ENCODE measurements at places on chromosomes 2 and 18. TPM values are rescaled to one million over a fixed set of nuclear protein-coding genes. Genes with fewer than 3 reads are reported as not detected.
A peak's percentile ranks its signal among the peaks of the same experiment; 100 is the strongest.

DNA sequence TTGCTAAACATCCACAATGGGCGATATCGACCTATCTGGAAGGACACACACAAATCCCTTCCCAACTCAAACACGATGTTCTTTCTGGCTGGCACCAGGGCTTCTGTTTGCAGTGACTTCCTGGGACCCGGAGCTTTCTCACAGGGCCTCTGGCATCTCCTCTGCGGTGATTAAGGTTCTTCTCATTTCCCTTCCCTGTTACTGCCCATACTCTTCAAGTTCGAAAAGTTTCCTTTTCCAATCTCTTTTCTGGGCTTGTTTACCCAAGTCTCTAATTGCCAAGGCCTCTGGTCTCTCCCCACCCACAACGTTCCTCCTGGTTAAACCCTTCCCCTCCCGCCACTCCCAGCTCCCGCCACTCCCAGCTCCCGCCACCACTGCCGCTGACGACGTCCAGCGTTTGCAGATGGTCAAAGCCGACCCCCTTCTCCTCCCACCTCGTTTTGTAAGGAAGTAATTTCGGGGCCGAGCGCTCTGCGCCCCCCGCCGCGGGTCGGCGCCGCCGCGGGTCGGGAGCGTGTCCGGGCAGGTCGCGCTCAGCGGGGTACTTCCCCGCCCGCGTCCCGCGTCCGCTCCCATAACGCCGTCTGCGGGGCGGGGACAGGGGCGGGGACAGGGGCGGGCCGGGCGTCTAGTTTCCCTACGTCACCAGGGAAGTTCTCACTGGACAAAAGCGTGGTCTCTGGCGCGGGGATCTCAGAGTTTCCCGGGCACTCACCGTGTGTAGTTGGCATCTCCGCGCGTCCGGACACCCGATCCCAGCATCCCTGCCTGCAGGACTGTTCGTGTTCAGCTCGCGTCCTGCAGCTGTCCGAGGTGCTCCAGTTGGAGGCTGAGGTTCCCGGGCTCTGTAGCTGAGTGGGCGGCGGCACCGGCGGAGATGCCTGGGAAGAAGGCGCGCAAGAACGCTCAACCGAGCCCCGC lies at the start of gene PMAIP1:
Gene PMAIP1, plus strand, starts transcription at position 699 of the 924 bp plus-strand sequence. Its CDS starts 182 bp downstream, at position 881.
- DNase-seq, result peak; percentile 77

GRCh38 chr2:236935083-236935482 lies 150.6 kb upstream of the COPS8 start:
- DNase-seq, result no peak

DNA sequence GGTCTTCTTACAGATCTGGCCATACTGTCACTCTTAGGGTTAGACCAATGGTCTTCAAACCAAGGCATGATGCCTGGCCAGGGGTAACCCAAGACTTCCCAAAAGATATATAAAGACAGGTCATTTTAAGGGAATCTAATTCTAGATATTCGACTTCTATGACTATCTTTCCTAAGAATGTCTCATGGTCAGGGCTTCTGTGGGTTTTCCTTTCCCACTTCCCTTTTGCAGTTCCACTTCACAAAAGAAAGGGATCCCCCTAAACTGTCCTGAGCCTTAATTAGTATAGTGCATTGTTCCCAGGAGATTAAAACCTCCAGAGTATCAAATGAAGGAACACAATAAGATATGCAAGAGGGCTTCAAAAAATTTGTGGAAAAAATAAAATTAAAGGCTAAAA lies 223.6 kb upstream of the SIX2 start:
- no peak for DNase-seq

DNA sequence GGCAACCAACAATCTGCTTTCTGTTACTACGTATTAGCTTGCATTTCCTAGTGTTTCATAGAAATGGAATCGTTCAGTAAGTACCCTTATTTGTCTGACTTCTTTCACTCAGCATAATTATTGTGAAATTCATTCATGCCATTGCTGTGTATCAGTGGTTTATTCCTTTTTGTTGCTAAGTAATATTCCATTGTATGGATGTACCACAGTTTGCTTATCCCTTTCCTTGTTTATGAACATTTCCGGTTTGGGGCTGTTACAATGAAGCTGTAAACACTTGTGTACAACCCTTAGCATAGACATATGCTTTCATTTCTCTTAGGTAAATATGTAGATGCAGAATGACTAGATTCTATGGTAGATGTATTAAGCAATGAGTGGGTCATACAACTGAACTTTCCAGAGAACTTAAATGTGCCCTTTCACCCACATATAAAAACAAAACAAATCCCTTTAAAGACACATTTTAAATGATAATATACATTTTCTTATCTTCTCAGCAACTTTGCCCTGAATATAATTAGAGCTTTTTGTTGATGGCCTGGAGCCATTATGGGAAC lies 21.9 kb downstream of the FER1L5 start:
- DNase-seq, result no peak

DNA sequence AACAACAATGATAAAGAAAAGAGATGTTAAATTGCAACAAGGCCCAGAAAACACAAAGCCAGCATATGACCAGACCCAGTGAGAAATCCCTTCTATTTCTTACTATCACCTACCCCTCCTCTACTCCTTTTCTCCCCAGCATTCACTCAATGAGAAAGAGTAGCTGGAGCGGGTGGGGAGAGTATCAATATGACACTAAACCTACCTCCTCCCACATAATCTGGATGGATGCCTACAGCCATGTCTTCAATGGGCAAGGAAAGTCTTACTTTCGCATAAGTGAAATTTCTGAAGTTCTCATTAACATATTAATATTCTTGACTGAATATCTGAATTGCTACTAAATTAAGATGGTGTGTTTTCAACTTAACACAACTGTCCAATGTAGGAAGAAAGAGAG lies 78.2 kb downstream of the AFF3 start:
- DNase-seq, result no peak

LBX2 gene
- total RNA-seq, result 0.84 TPM

DNA sequence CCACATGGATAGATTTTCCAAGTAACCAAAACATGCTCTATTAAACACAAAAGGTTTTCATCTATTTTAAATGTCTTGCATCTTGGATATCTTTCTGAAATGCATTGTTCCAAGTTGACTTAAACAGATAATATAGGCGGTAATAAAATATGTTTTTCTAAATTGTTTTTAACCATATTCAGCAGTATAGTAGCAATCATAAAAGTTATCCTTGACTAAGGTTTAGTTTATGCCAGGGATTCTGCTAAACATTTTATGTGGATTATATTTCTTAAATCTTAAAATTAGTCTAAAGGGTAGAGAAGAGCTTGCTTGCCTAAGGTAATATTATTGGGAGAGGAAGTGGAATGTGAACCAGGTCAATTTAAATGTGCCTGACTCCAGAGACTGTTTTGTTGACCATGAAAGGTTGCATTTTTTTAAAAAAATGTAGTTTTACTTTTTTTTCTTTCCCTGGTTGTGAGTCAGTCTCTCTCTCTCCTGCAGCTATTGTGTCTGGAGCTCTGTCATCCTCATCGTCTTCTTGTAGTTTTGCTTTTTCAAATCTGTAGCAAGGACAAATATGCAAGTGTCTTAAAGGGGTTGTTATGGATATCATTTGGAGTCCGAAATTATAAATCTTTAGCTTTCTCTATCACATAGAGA lies 309.1 kb upstream of the COL3A1 start:
- no peak for DNase-seq

DNA sequence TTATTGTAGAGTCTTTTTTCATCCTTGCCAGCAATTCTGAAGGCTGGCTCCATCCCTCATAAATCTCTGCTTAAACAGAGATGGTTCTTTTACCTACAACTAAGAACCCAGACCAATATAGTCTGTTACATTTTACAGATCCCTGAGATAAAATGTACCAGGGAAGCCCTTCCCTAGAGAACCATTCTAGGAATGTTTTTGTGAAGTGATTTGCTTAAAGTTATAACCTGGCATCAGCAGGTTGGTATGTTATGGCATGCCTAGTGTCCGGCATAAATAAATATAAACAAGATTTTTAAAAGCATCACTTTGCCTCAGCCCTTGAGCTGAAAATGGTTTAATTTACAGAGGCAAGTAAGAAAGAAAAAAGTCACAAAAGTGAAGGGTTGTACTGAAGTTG lies 18.5 kb upstream of the NPAS2 start:
- DNase-seq, result no peak

PLB1 gene
- total RNA-seq, result 4.8 TPM

GRCh38 chr2:202871300-202872141 lies at the start of gene ICA1L:
Gene ICA1L (minus strand): TSS chr2:202871766. CDS start chr2:202829009, 42,757 bp downstream.
- peak; percentile 79 for DNase-seq

PID1 gene
- total RNA-seq, result 77.3 TPM

- no peak for DNase-seq
These were observed 13.2 kb downstream of the ASB1 start for GRCh38 chr2:238439917-238440316.
